ENCODE measurements at places on chromosomes 6 and 20.

GRCh38 chr6:161792851-161793493, 519.1 kb upstream of the AGPAT4 start:
- no peak for DNase-seq

- no peak for DNase-seq
These were observed 3.5 kb upstream of the SLC22A7 start for GRCh38 chr6:43294536-43294935.

DNA sequence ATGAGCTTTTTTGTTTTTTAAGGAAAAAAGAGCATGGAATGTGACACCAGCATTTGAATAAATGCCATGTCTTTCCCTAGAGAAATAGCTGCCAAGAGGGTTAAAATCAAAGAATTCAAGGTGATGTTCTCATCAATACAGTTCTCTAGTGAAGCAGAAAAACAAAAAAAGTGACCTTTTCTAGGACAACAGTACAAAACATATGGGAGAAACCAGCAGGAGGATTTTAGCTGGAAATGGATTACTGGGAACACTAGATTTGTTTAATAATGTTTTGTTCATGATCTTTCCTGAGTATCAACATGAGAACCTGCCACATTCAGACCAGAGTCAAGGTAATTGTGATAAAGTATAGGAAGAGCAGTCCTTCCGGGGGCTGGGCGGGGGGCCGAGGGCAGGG, 372.2 kb downstream of the LMBRD1 start:
- DNase-seq, result no peak

DNA sequence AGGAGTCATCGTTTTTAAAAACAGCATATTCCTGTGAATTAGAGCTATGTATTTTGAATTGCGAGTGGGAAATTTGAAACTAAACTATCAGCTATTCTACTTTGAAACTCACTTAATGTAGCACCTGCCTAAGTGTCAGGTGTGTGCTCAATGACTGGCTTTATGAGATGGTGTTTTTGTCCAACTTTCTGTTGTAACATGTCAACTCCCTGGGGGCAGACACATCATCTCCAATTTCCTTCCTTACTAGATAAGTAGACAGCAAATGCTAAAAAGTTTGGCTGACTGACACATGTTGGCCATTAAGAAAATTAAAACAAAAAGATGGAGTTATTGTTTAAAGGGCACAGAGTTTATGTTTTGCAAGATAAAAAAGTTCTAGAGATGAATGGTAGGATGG, 226.9 kb downstream of the TFAP2B start:
- DNase-seq, result no peak

DNA sequence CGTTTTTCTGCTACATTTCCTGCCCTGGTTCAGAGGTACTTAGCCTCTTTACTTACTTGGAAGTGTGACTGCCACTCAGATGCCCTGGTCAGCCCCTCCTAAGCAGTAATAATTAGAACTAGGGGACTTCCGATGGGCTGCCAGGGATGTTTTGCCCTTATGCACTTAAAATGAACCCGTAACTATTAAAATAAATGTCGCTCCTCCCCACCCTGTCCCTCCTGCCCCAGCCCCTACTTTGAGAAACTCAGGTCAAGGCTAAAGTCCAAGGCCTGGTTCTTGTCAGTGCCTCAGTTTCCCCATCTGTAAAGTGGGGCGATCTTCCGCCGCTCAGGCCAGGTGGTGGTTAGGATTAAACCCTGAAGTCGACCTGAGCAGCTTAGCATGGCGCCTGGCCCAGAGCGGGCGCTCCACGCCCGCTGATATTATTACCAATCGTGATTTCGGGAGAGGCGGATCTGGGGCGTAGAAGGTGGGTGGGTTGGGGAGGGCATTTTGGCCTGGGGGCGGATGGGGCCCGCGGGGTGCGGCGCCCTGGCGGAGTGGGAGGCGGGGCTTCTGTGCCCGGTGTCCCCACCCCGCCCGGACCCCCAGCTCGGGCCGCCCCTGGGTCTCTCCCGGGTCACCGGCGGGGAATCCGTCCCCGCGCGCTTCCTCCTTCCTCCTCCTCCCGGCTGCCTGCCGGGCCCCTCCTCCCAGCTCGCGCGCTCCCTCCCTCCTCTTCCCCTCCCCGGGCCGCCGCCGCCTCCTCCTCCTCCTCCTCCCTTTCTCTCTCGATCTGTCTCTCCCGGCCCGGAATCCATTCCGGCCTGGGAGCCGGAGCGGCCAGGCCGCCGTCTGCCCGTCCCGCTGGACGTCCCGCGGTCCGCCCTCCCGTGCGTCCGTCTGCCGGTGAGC, at the start of gene SRC:
Gene SRC (plus strand): TSS at position 802 of the 897 bp plus-strand sequence. CDS start 38,014 bp downstream, outside the sequence.
- DNase-seq, result peak; percentile 86

- DNase-seq, result no peak
These were observed 112.2 kb upstream of the PREP start for GRCh38 chr6:105515054-105515453.

- peak; percentile 57 for DNase-seq
These were observed 19.0 kb upstream of the STX11 start for GRCh38 chr6:144131248-144131709.

DNA sequence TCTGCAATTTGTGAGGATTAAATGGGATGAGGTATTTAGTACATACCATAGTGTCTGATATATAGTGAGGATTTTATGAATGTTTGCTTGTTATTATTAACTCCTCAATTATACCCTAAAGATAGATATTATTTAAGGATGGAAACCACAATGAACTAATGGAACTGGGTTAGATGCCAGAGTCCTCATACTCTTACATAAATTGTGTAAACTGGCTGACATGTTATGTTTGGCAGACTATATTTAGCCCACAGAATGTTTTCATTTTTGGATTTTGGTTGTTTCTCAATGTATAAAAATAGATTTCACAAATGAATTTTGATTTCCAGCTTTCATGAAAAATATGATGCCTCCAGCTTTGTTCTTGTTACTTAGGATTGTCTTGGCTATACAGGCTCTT, 37.6 kb downstream of the HTR1B start:
- no peak for DNase-seq

DNA sequence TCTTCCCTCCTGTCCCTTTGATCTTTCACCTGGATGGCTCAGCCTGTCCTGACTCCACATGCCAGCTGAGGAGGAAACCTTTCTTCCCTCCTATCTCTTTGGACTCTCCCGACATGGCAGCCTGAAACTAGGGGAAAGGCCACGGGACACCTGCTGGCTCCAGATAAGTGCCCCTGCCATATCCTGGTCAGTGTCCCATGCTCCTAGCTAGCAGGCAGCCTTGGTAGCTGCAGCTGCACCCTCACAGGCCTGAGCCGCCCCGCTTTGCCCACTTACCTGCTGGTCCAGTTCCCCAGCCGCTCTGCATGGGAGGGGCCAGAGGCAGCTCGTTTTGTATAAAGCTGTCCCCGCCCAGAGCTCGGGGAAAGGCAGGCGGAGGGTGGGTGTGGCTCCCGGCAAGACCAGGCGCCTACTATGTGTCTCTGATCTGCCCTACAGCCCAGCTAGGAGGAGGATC, 7.4 kb upstream of the SLC52A3 start:
- DNase-seq, result no peak

GRCh38 chr6:14544666-14545065, 427.1 kb downstream of the CD83 start:
- no peak for DNase-seq

- DNase-seq, result no peak
These were observed 90.5 kb downstream of the SAMD3 start for GRCh38 chr6:130132286-130132701.

GRCh38 chr6:146287691-146288369, 255.8 kb upstream of the RAB32 start:
- DNase-seq, result no peak

DNA sequence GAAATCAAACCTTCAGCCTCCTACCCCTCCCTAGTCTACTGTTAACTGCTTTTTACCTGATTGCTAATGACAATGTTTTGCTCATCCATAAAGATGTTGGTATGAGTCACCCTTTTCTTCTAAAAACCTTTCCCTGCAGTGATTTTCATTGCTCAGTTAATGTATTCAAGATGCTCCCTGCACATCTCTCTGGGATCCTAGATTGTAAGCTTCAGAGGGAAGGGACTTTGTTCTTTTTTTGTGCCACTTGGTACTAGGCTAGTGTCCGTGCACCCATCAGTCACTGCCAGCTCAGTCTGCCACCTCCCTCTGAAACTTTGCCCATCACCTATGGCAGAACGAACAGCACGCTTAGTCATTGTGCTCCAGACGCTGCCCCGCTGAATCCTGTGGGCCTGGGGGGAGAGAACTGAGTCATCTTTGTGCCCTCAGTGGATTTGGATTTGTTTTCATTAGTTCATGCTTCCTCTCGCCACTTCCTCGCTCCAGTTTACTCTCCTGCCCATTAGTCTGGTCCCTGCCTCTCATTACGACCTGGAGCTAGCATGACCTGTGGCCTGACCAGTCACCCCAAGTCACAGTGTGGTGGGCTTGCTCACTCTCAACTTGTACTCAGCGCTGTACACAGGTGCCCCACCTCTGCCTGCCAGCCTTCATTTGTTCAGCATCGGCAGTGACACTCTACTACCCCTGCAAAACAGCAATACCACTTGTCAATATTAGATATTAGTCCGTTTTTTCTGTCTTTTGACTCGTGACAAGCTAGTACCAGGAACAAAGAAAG, 78.0 kb upstream of the TMEM181 start:
- peak; percentile 67 for DNase-seq

- DNase-seq, result peak; percentile 75
These were observed 57.0 kb upstream of the CD93 start for GRCh38 chr20:23143098-23143497.

GRCh38 chr20:23386304-23387117, 24.5 kb downstream of the GZF1 start:
- DNase-seq, result no peak

DNA sequence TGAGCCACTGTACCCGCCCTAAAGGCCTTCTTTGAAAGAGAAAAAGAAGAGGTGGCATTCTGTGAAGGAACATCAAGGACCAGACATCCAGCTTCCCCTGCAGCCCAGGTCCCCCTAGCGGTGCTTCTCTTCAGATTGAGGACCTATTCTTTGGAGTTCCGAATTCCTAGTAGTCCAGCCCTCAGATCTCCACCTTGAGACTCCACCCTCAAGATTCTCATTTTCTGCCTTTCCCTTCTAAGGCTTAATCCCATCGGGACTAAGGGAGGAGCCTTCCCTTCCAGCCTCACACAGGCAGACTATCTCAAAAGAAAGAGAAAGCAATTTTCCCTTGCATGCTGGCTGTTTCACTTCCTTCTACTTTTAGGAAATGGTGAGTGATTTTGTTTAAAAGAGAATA, 32.5 kb downstream of the MUC22 start:
- peak; percentile 76 for DNase-seq

DNA sequence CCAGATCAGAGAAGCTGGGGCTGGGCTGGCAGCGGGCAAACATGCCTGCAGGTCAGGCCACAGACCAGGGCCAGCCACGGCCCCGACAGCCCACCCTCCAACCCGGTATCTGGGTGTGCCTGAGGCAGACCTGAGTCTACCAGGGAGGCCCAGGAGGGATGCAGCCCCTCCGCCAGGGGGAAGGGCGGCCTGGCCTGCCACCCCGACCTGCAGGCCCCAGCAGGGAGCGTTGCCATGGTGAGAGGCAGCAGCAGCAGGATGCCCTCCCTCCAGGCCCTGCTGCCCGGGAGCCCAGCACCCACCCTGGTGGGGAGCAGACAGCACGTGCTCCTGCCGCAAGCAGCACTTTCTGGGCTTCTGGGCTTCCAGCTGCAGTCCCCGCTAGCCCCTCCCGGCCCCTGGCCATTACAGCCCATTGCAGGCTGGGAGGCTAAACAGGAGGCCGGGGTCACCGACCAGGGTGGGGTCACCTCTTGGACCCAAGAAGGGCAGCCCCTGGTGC, 3.8 kb upstream of the EEF1A2 start:
- DNase-seq, result no peak

DNA sequence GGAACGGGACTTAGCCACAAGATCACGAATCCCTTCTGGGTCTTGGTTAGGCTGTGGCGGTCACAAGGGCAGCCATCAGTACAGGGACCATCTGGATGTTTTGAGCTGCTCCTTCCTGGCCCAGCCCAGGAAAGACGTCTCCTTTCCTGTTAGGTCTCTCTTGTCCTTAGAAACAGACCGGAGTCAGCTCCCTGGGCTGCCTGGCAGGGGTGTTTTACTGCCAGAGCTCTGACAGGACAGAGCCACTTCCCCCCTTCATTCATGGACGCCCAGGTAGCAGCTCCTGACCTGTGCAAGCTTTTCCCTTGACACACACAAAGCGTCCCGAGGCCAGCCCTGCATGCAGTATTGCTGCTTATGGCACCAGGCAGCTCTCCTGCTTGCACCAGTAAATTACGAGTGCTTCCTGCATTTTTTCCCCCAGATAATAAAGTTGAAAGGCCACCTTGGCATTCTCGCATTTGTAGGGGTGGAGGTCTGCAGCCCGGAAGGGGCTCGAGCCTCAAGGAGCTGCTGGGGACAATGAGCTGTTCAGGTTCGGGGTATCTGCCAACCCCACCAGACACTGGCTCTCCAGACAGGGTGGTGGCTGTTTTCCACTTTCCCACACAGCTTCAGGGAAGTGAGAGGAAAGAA, 87.4 kb downstream of the NOL4L start:
- DNase-seq, result no peak

- DNase-seq, result no peak
These were observed 18.6 kb downstream of the SNX14 start for GRCh38 chr6:85574932-85575598.

GRCh38 chr20:45011108-45011526, 44.8 kb downstream of the STK4 start:
- peak; percentile 79 for DNase-seq

DNA sequence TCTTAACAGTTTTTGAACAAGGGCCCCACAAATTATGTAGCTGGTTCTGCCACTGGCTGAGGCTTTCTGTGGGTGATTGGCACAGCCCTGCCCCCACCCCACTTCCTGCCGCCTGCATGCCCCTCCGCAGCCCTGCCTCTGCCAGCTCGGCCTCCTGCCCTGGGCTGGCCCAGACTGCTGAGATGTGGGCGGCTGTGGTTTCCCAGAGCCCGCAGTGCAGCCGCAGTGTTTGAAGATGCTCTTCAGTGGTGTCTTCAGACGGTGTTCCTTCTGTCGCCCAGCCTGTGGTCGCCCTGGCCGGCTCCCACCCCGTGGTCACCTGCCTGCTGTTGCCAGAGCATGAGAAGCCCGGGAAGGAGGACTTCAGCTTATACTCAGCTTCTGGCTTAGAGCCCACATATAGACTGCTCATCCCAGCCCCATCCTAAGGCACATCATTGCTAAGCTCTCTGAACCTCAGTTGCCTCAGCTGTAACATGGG, 154.3 kb downstream of the VEGFA start:
- no peak for DNase-seq

- no peak for DNase-seq
These were observed 113.8 kb downstream of the CEBPB start for GRCh38 chr20:50304501-50304856.

DNA sequence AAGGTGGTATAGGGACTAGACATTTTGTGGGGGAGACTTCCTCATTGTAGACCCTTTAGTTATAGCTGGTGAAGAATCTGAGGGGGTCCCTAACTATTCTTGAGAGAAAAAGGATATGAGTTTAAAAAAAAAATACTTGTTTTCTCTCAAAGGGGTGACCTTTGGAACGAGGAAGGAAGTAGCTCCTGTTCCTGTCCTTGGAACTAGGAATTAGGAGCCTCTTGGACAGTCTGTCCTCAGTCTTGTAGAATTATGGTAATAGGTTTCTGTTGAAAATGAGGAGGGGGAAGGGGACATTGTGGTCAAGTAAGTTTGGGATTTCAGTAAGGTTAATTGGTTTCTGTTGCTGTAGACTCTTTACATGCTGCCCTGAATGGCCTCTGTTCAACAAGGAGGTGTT, 56.5 kb downstream of the PLEKHG1 start:
- DNase-seq, result no peak
